Progenitor cell of endocrine pancreas (in vitro differentiated cells): ENCODE measurements at places on chromosomes 13 and 19.

DNA sequence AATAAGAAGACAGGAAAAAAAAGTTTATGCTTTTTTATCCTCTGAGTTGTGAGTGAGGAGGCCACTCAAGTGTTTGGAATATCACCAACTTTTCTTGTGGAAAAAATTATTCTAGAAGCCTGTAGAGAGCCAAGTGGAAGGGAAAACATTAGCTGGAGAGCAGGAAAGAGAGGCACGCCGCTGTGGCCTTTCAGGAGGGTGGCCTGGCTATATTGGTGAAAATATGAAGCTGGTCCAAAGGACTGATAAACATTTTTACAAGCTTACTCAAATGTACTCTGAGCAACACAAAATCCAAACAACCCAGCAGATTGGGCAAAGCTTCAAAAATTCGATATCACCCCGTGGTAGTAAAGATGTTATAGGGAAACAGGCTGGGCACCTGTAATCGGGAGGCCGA is 2.3 kb upstream of the EIF3G start:
- no peak for DNase-seq

DNA sequence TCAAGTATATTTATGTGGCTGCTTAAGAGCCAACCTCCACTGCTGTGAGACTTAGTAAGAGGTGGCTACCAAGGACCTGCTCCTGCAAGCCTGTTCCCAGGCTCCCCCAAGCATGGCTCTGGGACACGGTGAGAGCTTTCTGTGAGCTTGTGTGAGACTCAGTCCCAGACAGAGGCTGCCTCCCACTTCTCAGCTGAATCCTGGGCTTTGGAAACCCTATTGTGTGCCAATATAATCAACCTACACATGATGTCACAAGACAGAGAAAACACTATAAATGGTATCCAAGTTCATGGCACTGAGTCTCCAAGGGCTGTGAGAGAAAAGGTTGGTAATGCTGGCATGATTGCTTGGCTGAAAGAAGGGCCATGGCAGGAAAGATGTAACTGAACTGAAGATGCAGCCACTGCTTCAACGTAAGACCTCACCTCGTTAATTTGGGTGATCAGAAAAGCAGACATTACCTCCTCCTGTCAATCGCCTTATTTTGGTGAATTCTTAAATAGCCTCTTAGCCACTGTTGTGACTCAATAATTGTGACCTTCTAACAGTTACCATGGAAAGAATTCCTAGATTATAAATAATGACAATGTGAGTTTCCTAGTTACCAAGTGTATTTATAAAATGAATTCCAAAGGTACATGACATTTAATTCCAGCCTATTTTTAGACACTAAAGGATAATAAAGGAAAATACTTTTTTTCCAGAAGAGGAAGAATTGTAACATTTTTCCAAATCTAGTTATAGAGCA is 332.0 kb downstream of the IRS2 start:
- DNase-seq = no peak

DNA sequence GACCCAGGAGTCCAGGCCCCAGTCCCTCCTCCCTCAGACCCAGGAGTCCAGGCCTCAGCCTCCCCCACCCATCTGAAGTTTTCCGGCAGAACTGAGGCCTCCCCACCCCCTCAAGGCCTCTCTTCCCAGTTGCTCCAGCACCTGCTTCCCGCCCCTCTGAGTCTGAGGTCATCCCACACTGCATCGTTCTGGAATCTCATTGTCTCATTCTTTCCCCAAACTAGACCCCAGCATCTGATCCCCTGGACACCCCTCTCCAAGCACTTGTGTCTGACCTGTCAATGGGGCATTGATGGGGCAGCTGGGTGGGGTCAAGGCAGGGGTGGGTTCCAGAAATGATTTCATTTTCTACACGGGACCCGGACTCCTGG is 793 bp upstream of the SBK2 start:
- no peak for DNase-seq

GRCh38 chr13:105814902-105815250 is 720.6 kb downstream of the EFNB2 start:
- DNase-seq = no peak

GRCh38 chr13:64849196-64849595 is 2380.9 kb downstream of the PCDH9 start:
- no peak for DNase-seq

GRCh38 chr19:55244004-55244680 is 14.7 kb downstream of the PPP6R1 start:
- DNase-seq = no peak

- DNase-seq = no peak
Observed at GRCh38 chr19:8221161-8221560, 12.0 kb downstream of the CERS4 start.

DNA sequence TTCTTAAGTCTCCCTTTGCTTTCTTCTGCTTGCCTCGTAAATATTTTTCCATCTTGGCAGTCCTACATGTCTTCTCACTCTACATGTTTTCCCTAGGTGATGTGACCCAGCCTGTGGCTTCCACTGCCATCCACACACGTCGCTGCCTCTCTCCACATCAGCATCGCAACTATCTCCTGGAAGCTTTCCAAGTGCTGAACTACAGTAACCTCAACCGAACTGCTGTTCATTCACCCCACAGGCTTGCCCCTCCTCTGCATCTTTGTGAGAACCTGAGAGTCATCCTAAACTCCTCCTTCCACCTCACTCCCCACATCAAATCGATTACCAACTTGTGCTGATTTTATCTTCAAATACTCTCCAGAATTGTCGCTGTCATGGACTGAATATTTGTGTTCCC is 41.2 kb upstream of the USPL1 start:
- no peak for DNase-seq
